ENCODE measurements at places on chromosomes 12 and 14. TPM values are rescaled to one million over a fixed set of nuclear protein-coding genes. Genes with fewer than 3 reads are reported as not detected.

AICDA gene
- not detected for total RNA-seq

TAS2R14 gene
- 4.9 TPM for total RNA-seq

ACRBP gene
- total RNA-seq, result 3.9 TPM

DNA sequence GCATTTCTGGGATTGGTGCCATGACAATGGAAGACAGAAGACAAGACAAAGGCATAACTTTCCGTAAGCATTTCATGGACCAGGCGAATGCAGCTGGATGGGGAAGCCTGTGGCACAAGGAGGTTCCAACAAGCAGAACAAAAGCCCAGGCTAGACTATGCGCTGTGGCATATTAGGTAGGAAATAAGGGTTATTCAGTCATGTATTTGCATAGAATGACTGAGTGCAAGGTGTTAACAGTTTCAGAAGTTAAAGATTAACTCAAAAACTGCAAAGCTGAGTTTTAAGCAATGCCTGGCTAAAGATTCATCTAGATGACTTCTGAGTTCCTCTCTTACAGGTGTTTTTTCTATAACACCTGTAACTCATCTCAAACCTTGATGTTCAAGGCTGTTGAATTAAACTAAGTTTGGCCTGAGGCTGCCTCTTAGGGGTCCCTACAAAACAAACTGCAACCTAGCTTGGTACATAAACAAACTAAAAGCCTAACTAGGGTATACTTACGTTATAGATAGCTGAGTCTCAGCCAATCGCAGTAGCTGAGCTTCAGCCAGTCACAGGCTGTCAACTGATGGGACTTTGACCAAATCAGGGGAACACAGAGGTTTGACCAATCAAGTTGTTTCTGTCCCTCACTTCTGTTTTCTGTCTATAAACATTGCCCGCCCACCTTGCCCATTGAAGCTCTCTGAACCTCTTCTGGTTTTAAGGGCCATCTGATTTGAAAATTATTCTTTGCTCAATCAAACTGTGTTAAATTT, 52.2 kb upstream of the PLBD1 start:
- H3K27ac ChIP-seq, result no peak overlapping the region
- no peaks in the 10 kb centered on the region for H3K27me3 ChIP-seq

DNA sequence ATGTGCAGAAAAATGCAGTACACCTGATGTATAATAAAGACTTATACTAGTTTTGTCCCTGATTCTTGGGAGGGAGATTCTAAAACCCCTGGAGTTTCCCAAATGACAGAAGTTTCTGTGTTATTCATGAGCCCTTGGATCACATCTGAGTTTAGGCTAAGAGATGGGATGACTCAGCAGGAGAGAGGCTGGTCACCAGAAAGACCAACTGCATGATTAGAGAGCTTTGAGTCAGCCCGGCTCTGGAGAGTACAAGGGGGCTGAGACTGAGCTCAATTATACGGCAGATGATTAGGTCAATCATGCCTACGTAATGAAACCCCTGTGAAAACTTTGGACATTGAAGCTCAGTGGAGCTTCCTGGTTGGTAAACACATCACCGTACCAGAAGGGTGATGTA, 174.2 kb downstream of the SSPN start:
- no peaks in the 10 kb centered on the region for H3K4me1 ChIP-seq
- no peaks in the 10 kb centered on the region for H3K36me3 ChIP-seq
- no peak for DNase-seq
- H3K27ac ChIP-seq, result no peak overlapping the region
- H3K27me3 ChIP-seq, result no peaks in the 10 kb centered on the region

DNA sequence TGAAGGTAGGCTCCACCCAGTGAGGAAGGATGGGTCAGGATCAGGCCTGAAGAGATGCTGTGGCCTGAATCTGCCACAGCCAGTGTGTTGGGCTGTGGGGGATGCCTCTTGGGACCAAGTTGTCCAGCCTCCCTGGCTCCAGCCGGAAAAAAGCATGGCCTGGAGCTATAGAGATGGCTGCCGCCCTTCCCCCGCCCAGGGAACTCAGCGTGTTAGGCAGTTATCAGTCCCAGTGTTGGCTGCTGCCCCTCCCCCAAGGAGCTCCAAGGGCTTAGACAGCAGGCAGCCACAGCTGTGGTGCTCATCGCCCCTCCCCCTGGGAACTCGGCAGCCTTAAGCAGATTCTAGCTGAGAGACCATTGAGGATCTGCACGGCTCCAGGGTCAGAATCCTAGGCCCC, 158.0 kb downstream of the CAPZA3 start:
- H3K36me3 ChIP-seq, result no peaks in the 10 kb centered on the region
- no peaks in the 10 kb centered on the region for H3K27me3 ChIP-seq
- peak; percentile 88 for DNase-seq
- peaks cover 9% of the 10 kb centered on the region for H3K4me1 ChIP-seq

DNA sequence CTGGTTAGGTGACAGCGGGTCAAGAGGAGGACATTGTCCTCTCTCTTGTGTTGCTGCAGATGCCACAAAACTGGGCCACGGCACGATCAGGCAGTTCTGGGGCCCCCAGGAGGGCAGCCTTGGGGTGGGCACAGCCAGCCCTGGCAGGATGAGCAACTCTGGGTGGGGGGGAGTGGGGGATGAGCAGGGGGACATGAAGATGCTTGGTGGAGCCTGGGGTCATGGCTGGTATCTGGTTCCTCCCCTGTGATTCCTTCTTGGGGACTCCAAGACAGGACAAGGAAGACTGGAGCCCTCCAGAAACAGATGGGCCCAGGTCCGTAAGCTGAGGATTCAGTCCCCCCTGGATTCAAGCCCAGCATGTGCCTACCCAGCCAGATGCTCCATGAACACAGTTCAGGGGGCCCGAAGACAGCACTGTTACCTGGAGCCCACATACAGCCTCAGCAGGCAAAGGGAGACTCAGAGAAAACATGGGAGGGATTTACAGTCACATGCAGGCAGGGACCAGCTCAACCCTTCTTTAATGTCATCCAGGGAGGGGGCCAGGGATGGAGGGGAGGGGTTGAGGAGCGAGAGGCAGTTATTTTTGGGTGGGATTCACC, 10.4 kb downstream of the SERPINA1 start:
- H3K4me1 ChIP-seq, result peaks cover 7% of the 10 kb centered on the region
- no peak overlapping the region for H3K27ac ChIP-seq
- peak; percentile 7 for DNase-seq
- H3K4me3 ChIP-seq, result no peak overlapping the region
- no peaks in the 10 kb centered on the region for H3K36me3 ChIP-seq
- no peaks in the 10 kb centered on the region for H3K27me3 ChIP-seq

- H3K27me3 ChIP-seq, result no peaks in the 10 kb centered on the region
- no peak for DNase-seq
- no peak overlapping the region for H3K4me3 ChIP-seq
Observed at GRCh38 chr14:89572596-89573398, 155.8 kb upstream of the FOXN3 start.

DNA sequence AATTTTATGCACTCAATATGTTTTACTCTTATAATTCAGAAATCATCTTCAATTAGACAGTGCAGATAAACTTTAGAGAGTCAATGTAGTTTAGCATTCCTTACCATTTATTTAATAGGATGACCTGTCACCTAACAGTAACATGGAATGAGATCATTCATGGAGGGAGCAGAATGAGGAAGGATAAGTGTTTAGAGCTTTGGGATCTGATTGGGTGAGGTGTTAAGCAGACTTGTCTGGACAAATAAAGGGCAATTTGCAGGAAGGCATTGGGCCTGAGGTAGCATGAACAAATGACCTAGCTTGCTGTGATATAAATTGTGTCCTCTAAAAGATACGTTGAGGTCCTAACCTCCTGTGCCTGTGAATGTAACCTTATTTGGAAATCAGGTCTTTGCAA, 187.4 kb downstream of the C12orf42 start:
- no peaks in the 10 kb centered on the region for H3K4me1 ChIP-seq
- no peaks in the 10 kb centered on the region for H3K36me3 ChIP-seq
- no peak overlapping the region for H3K4me3 ChIP-seq
- H3K27me3 ChIP-seq, result no peaks in the 10 kb centered on the region
- no peak for DNase-seq
- H3K27ac ChIP-seq, result no peak overlapping the region
